ENCODE measurements at places on chromosomes 11 and 22. TPM values are rescaled to one million over a fixed set of nuclear protein-coding genes. Genes with fewer than 3 reads are reported as not detected.

DNA sequence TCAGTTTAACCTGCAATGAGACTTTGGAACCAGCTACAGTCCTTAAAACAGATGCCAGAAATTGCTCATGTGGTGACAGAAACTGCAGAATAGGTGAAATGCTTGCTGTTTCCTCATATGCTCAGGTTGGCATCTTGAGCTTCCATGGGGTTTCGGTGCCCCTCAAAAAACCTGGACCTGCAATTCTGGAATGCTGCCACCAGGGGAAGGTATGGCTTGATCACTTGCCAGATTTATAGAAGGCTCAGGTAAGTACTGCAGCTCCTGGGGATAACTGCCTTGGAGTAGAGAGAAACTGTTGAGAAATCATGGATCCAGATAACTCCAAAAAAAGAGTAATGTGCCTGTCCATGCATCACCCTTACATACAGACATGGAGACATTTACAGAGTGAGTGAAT lies 113.0 kb downstream of the CTTN start:
- DNase-seq, result no peak

The PRRG4 gene
- 2.6 TPM for total RNA-seq

- DNase-seq, result no peak
These were observed 57.8 kb downstream of the SPATA19 start for GRCh38 chr11:133787379-133788141.

The PRR5 gene
- 51.9 TPM for total RNA-seq

DNA sequence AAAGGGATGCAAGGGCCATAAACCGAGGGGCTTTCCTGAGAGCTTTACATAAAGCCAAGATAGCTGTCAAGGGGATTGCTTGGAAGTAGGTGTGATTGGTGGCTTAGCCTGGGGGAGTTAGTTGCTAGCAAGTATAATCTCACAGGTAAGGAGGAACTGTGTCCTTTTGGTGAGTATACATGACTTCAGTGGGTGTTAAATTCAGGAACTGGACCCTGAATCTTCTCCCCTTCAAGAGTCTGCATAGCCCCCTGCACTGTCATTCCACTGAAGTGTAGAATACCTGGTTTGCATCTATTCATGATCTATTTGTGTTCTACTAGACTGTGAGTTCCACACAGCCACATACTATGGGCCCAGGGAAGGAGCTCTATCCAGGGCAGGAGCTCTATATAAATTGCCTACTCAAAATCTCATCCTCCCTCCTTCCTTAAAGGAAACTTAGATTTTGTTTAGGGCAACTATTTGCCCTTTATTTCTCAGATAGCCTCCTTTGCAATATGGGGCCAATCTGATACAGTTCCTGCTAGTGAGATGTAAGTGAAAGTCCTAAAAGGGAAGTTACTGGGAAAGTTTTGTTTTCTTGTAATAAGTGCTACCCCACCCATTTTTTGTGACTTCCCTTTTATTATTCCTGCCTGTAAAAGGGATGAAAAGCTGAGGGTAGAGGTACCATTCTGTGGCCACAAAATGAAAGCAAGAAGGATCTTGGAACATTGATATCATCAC lies 120.5 kb downstream of the PGR start:
- DNase-seq, result no peak

- DNase-seq, result no peak
These were observed 1018.3 kb downstream of the DLG2 start for GRCh38 chr11:84608837-84609196.

The PKDREJ gene
- total RNA-seq, result not detected

GRCh38 chr11:61833926-61834277 lies 5.8 kb downstream of the FADS2 start:
- DNase-seq, result no peak

The RAG1 gene
- total RNA-seq, result 0.41 TPM

- no peak for DNase-seq
These were observed 194.5 kb downstream of the ADAMTS15 start for GRCh38 chr11:130642994-130643393.
